ENCODE measurements at places on chromosomes 11 and 22. TPM values are rescaled to one million over a fixed set of nuclear protein-coding genes. Genes with fewer than 3 reads are reported as not detected.

Gene SCGB2A2
- not detected for total RNA-seq

GRCh38 chr11:134413826-134414731, 2.0 kb upstream of the B3GAT1 start:
- H3K4me3 ChIP-seq: no peak overlapping the region
- DNase-seq: no peak
- H3K4me1 ChIP-seq: peaks cover 13% of the 10 kb centered on the region
- H3K36me3 ChIP-seq: no peaks in the 10 kb centered on the region
- H3K27ac ChIP-seq: no peak overlapping the region

Gene OR51E2
- not detected for total RNA-seq

DNA sequence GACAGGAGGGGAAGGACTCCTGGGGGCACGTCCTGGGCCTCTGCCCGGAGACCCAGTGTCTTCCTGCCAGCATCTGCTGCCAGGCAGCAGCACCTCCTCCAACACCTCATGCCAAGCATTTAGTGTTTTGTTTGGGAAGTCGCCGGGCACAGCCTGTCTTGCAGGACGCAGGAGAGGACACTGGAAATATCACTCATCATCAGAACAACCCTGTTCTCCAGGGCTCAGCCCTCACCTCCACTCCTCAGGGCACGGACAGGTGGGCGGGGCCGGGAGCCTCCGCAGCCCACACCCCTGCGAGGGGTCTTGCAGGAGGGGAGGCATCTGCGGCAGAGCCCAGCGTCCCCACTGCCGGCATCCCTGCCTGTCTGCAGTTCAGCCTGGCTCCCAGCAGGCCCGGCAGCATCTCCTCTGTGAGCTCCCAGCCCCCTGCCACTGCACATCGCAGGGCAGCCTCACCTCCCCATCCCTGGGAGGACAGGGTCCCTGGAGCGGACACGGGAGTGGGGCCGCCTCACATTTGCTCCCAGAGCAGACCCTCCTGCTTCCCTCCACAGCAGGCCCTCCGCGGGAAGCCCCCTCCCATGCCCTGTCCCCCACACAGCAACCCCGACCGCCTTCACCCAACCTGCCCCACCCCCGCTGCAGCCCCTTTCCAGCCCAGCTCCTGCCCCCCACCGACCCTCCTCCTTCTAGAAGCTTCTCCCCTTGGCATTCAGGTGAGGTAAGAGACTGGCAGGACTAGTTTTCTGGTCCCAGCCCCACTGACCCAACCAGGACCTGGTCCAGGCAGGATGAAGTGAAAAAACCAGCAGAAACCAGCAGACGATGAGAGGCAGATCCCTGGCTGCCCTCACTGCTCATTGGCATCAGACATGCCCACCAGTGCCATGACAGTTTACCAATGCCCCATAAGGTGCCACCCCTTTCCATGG, 72.7 kb downstream of the BRD1 start:
- H3K27me3 ChIP-seq: no peaks in the 10 kb centered on the region
- H3K27ac ChIP-seq: no peak overlapping the region
- no peaks in the 10 kb centered on the region for H3K36me3 ChIP-seq
- peak; percentile 50 for DNase-seq
- no peak overlapping the region for H3K4me3 ChIP-seq
- H3K4me1 ChIP-seq: no peaks in the 10 kb centered on the region

- no peak overlapping the region for H3K27ac ChIP-seq
- H3K4me1 ChIP-seq: no peaks in the 10 kb centered on the region
- DNase-seq: no peak
These were observed 252.1 kb upstream of the PITPNB start for GRCh38 chr22:28171115-28171514.

DNA sequence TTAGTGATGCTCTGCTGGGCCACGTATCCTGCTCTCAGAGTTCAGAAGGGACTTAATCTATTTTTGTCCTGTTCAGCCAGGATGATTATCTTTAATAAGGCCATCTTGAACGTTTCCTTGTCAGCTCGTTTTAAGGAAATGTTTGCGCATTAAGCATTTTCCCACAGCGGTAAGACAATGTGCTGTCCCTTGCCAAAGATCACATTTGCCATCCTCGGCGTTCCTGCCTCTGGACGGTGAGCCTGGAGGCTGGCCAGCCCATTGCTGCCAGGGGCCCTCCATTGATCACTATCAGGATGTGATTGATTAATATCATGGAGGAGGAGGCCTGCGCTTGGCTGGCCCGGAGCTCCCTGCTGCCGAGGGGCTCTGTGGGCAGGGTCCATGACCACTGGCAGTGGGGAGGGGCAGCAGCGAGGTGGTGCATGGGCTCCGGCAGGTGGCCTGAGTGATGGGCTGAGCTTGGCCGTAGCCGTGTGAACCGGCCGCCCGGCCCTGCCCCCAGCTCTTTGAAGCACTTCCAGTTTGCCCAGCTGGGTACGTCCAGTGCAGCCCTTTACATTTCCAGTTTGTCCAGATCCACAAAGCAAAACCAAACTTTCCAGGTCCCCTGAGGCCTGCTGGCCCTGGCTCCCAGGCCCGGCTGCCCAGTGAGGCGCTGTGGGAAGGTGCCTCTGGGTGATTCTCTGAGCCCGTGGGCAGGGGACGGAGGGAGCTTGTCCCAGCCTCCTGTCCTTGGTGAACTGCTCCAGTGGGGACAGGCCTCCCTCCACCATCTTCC, 49.5 kb upstream of the SMIM38 start:
- H3K27me3 ChIP-seq: no peaks in the 10 kb centered on the region
- no peak for DNase-seq
- H3K36me3 ChIP-seq: no peaks in the 10 kb centered on the region
- H3K27ac ChIP-seq: peak overlapping the region; percentile 11

GRCh38 chr11:114298710-114299109, 2.5 kb downstream of the NNMT start:
- peak overlapping the region; percentile 81 for H3K27ac ChIP-seq
- no peaks in the 10 kb centered on the region for H3K27me3 ChIP-seq
- H3K36me3 ChIP-seq: peaks cover 28% of the 10 kb centered on the region
- H3K4me3 ChIP-seq: peak overlapping the region; percentile 48
- no peak for DNase-seq

Gene CCDC73
- not detected for total RNA-seq

GRCh38 chr11:86814775-86815174, 14.4 kb downstream of the PRSS23 start:
- no peaks in the 10 kb centered on the region for H3K36me3 ChIP-seq
- DNase-seq: no peak
- H3K4me3 ChIP-seq: no peak overlapping the region

Gene USP2
- 38.9 TPM for total RNA-seq

DNA sequence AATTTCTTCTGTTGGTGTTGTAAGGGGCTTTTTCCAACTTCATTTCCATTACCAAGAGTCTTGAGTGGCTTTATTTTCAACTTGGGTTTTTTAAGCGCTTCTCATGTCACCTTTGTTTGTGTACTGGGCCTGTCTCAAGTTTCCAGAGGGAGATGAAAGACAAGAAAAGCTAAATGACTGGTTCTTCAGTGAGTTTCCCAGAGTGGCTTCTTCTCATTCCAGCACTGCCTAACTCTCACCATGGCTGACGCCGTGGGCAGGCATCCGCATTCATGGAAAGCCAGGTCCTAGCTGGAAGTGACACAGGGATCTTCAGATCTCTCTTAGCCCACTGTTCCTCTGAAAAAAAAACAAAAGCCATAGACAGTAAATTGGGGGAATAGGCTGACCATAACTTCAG, 28.6 kb downstream of the MARK2 start:
- peaks cover under 1% of the 10 kb centered on the region for H3K36me3 ChIP-seq
- no peaks in the 10 kb centered on the region for H3K4me1 ChIP-seq
- H3K4me3 ChIP-seq: no peak overlapping the region
- DNase-seq: no peak
- H3K27ac ChIP-seq: peak overlapping the region; percentile 4
- no peaks in the 10 kb centered on the region for H3K27me3 ChIP-seq

- no peaks in the 10 kb centered on the region for H3K27me3 ChIP-seq
- H3K4me1 ChIP-seq: no peaks in the 10 kb centered on the region
- H3K36me3 ChIP-seq: no peaks in the 10 kb centered on the region
- no peak overlapping the region for H3K4me3 ChIP-seq
- no peak overlapping the region for H3K27ac ChIP-seq
These were observed 10.4 kb downstream of the ATXN10 start for GRCh38 chr22:45682064-45682463.

DNA sequence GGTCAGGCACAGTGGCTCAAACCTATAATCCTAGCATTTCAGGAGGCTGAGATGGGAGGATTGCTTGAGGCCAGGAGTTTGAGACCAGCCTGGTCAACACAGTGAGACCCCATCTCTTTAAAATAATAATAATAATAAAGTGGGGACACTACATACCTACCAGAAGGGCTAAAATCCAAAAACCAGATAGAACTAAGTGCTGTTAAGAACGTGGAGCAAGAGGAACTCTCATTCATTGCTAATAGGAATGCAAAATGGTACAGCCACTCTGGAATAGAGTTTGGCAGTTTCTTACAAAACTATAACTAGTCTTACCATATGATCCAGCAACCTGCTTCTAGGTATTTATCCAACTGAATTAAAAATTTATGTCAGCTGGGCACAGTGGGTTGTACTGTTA, 9.6 kb downstream of the CKAP5 start:
- H3K4me3 ChIP-seq: no peak overlapping the region
- H3K36me3 ChIP-seq: no peaks in the 10 kb centered on the region
- no peak overlapping the region for H3K27ac ChIP-seq
- DNase-seq: no peak

Gene C1QTNF5
- 41.4 TPM for total RNA-seq

GRCh38 chr11:12417691-12418611, 40.6 kb downstream of the PARVA start:
- H3K4me1 ChIP-seq: peaks cover 47% of the 10 kb centered on the region
- H3K36me3 ChIP-seq: no peaks in the 10 kb centered on the region
- peak overlapping the region; percentile 35 for H3K27ac ChIP-seq
- no peak overlapping the region for H3K4me3 ChIP-seq
- H3K27me3 ChIP-seq: no peaks in the 10 kb centered on the region

DNA sequence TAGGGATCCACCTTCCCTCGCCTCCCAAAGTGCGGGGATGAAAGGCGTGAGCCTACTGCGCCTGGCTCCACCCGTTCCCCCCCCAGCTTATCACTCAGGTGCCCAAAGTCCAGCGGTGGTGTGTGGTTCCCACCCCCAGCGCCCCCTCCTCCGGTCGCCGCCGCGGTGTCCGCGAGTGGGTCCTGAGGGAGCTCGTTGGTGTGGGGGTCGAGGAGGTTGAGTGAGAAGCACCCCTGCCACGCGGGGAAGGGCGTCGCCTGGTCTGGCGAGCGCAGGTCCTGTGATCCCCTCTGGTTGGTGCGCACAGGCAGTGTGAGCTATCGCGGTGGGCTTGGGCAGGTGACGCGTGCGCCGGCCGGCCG, 3900.6 kb upstream of the OR11H1 start:
- DNase-seq: no peak
- no peaks in the 10 kb centered on the region for H3K4me1 ChIP-seq
- no peak overlapping the region for H3K27ac ChIP-seq
- H3K36me3 ChIP-seq: no peaks in the 10 kb centered on the region
- no peaks in the 10 kb centered on the region for H3K27me3 ChIP-seq

Gene TNNT3
- 16.4 TPM for total RNA-seq

- no peaks in the 10 kb centered on the region for H3K36me3 ChIP-seq
- H3K4me1 ChIP-seq: peaks cover 83% of the 10 kb centered on the region
- no peaks in the 10 kb centered on the region for H3K27me3 ChIP-seq
- H3K4me3 ChIP-seq: no peak overlapping the region
These were observed 45.9 kb upstream of the ARFGAP3 start for GRCh38 chr22:42902875-42903510.

Gene SRRD
- 20.4 TPM for total RNA-seq

DNA sequence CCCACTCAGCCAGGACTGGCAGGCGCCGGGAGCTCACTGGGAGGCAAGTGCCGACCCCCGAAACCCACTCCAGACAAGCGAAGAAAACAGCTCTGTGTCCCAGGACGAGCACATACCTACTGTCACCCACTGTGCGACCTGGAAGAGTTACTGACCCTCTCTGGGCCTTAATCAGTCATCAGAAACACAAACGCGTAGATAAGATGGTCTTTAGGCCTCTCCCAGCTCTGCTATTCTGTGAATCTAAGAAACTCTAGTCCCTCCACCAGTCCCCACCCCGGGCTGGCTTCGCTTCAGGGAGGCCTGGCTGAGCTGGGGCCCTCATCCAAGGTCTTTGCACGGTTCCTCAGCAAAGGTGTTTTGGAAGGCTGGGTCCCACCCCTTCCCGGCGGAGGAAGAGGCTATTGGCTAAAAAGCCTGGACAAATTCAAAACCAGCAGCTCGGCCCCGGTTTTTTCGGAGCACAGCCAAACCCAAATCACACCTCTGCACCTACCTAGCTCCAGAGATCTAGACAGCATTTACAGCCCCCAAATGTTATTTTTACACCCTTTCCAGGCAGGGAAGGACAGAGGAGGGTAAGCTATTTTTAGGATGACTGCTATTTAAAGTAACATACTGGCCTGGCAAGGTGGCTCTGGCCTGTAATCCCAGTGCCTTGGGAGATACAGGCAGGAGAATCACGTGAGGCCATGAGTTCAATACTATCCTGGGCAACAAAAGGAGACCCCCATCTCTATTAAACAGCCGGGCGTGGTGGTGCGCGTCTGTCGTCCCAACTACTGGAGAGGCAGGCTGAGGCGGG, 13.2 kb upstream of the HDHD5 start:
- peak overlapping the region; percentile 92 for H3K27ac ChIP-seq
- no peaks in the 10 kb centered on the region for H3K4me1 ChIP-seq
- peak; percentile 62 for DNase-seq
- no peaks in the 10 kb centered on the region for H3K27me3 ChIP-seq
- no peaks in the 10 kb centered on the region for H3K36me3 ChIP-seq
- peak overlapping the region; percentile 70 for H3K4me3 ChIP-seq

Gene RGL4
- total RNA-seq: not detected

- no peaks in the 10 kb centered on the region for H3K4me1 ChIP-seq
- no peak overlapping the region for H3K27ac ChIP-seq
- DNase-seq: no peak
These were observed 339.7 kb downstream of the BRD1 start for GRCh38 chr22:49487950-49488349.

- peak; percentile 76 for DNase-seq
- H3K36me3 ChIP-seq: no peaks in the 10 kb centered on the region
- H3K4me3 ChIP-seq: no peak overlapping the region
- H3K4me1 ChIP-seq: no peaks in the 10 kb centered on the region
- no peaks in the 10 kb centered on the region for H3K27me3 ChIP-seq
- no peak overlapping the region for H3K27ac ChIP-seq
These were observed 57.6 kb downstream of the SYN3 start for GRCh38 chr22:33000342-33001280.

DNA sequence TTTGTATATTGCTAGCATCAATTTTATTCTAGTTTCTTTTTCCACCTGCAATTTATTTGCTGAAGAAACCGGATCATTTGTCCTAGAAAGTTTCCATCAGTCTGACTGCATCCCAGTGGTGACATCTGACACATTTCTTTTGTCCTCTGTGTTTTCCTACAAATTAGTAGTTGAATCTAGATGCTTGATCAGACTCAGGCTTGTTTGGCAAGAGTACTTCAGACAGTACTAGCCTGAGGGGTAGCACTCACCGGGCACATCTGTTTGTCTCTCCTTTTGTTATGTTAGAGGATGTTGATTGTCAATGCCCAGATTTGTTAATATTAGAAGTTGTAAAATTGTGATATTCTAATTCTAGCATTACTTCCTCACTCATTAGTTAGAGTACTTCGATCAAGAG, 204.8 kb downstream of the SWAP70 start:
- no peaks in the 10 kb centered on the region for H3K27me3 ChIP-seq
- DNase-seq: no peak
- H3K27ac ChIP-seq: no peak overlapping the region
- no peak overlapping the region for H3K4me3 ChIP-seq

GRCh38 chr11:1916132-1916985, 3.1 kb upstream of the TNNT3 start:
- no peak overlapping the region for H3K4me3 ChIP-seq
- no peaks in the 10 kb centered on the region for H3K36me3 ChIP-seq
- H3K27me3 ChIP-seq: no peaks in the 10 kb centered on the region
- H3K4me1 ChIP-seq: no peaks in the 10 kb centered on the region
- DNase-seq: no peak

Gene TMEM86A
- 2.6 TPM for total RNA-seq

Measured in right atrium auricular region (tissue), 2 donors.